CD4-positive, alpha-beta T cell (primary cell): ENCODE measurements at places on chromosomes 11 and 22.

GRCh38 chr22:29396126-29396525 is 7.8 kb upstream of the AP1B1 start:
- no peak for DNase-seq

DNA sequence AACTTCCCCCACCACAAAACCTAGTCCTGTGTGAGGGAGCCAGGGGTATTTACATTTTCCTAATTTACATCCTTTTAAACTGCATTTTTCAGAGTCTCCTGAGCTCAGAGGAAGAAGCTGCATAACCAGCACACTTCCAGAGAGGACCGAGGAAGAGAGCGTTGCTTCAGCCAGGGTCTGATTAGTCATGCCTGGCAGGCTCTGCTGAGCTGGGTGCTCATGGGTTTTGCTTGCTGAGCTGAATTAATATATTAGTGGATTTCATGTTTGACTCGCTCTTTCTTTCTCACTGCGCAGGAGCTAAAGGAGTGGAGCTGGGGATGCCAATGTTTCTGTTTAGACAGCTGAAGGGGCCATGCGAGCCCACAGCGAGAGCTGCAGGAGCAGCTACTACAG is 539.3 kb upstream of the B3GAT1 start:
- no peak for DNase-seq

- DNase-seq = peak; percentile 35
Measured at GRCh38 chr22:25172153-25172552, 27.5 kb upstream of the CRYBB3 start.

DNA sequence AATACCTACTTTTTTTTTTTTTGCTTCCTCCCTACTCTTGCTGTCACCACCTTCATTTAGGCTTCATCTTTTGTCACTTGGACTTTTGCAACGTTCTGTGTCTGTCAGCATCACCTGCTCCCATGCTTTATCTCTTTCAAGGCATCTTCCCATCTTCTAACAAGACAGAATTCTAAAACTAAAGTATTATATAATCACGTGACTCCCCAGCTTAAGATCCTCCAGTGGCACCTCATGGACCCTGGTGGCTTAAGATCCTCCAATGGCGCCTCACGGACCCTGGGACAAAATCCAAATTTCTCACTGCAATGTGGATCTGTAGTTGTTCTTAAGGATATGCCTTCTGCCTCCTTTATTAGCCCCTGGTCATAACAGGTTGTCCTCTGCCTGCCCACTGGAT is 248.2 kb upstream of the SORL1-AS1 start:
- no peak for DNase-seq

- DNase-seq = peak; percentile 73
Measured at GRCh38 chr11:72724851-72725723, 27.1 kb downstream of the ARAP1 start.

- no peak for DNase-seq
Measured at GRCh38 chr11:27293515-27294417, 69.2 kb downstream of the CCDC34 start.

DNA sequence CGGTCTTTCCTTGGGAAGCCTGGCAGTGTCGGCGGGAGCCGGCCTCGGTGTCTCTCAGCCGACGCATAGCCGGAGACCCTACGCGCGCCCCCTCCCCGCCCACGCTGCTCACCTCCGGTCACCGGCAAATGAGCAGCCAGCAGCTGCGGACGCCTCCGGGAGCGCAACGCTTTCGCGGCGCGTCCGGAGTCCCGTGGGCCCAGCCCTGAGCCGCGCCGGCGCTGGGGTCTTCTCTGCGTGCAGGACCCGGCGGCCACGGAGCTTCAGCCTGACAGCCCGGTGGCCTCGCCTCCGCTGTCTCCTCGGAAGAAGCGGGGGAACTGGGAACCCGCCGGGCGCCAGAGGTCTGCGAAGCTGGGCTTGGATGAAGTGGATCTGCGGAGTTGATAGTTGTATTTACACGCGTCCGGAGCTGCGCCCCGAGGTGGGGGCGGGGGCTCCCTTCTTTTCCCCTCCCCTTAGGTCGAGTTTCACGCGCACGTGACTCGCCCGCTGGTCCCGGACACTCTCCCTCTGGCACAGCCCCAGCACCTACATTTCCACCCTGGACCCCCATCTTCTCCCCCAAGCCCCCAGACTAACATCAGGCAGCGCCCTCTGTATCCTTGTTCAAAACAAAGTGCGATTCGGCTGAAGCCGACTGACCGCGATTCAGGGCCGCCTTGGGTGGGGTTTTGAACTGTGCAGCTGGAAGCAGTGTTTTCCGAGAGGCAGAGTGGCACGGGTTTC is at the start of gene SLC43A1:
SLC43A1 (minus strand) TSS at position 371 of the 729 bp plus-strand sequence. CDS start 1,591 bp downstream, outside the sequence.
- DNase-seq = peak; percentile 38

DNA sequence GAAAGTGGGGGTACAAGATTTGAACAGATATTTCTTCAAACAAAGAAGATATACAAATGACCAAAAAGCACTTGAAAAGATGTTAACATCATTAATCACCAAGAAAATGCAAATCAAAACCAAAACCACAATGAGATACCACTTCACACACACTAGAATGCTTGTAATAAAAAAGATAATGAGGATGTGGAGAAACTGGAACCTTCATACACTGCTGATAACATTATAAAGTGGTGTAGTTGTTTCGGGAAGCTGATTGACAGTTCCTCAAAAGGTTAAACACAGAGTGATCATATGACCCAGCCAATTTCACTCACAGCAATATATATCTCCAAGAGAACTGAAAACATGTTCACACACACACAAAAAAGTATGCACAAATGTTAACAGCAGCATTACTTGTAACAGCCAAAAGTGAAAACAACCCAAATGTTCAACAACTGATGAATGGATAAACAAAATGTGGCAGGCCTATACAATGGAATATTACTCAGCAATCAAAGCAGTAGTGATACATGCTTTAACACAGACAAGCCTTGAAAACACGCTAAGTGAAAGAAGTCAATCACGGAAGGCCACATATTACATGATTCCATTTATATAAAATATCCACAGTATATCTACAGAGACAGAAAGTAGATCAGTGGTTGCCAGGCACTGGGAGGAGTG is 15.1 kb downstream of the PITPNB start:
- DNase-seq = no peak

- DNase-seq = peak; percentile 91
Measured at GRCh38 chr22:37745548-37746365, 48.9 kb downstream of the TRIOBP start.

- peak; percentile 31 for DNase-seq
Measured at GRCh38 chr11:62842171-62842741, 2.9 kb upstream of the WDR74 start.

GRCh38 chr11:126317756-126318573 is 14.1 kb downstream of the DCPS start:
- no peak for DNase-seq

DNA sequence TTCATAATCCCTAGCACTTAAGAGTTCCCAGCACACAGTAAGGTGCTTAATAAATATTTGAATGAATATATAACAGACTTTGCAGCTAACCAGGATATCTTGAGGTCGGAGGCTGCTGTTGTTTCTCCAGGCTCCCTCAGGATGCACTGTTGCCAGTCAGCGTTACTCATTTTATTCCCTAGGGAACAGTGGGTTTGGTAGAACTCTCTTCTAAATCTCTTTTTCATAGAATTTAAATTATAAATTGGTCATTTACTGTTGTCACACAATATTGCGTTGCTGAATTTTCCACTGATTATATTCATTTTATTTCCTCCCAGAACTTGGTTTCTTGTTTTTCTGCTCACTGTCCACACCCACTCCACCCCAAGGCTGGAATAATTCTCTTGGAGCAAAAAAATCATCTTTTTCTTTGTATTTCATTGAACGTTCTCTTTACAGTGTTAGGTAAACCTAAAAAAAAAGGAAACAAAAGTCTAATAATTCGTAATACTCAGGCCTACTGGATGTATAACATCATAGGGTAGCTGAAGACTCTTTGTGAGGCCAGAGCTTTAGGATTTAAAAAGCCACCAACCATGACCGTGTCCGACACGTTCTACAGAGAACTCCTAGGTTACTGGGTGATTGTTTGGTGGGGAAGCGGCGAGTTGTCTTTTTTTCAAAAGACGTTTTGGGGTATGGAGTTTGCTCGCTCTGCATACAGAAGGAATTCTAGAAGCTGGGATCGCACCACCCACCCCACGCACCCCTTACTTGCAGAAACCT is 766 bp upstream of the CAPRIN1 start:
- DNase-seq = no peak

DNA sequence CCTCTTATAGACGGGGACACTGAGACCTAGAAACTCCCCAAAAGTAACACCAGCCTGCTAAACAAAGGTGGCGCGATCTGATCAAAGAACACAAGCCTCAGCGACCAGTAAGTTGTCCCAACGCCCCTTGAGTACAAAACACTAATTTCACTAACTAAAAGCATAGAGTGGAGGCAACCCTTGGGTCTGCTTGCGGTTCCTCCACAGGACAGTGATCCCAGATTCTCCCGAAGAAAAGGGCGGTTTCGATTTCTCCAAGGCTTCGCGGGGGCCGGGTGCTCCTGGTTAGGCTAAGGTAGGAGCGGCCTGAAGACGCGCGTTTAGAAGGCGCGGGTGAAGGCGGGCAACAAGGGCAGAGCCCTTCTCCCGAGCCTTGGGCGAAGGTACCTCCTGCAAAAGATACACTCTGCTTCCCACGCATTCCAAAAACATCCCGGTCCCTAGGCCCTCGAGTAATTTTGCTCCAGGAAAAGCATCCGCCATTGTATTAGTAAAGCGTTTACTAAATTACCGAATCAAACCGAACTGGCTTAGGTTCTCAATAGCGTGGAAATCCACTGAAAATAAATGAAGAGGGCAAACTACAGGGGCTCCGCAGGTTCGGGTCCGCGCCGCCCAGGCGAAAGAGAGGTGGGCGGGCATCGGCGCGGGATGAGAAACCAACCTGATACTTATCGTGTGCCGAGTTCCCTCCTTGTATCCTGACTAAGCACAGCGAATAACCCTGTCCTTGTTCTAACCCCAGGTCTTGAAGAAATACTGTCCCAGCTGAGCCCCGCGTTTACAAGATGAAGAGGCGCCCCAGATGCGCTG is 2.0 kb downstream of the WT1 start:
- no peak for DNase-seq

DNA sequence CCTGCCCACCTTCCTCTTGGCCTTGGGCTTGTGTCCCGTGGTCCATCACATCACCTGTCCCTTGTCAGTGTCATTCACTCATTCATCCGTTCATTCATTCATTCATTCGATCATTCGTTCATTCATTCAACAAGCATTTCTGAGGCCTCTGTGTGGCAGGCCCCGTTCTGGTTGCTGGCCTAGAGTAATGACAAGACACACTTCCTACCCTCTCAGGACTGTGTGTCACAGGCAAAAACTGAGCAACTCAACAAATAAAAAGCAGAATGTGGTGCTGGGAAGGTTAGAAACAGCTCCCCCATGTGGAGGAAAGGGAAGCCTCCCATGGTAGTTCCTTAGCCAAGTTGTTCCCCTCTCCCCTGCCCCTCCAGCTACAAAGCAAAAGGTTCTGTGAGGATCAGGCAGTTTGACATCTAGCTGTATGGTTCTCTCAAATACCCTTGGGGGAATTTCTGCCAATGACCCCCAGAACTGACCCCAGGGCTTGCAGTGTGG is 1.6 kb upstream of the OMP start:
- DNase-seq = no peak

DNA sequence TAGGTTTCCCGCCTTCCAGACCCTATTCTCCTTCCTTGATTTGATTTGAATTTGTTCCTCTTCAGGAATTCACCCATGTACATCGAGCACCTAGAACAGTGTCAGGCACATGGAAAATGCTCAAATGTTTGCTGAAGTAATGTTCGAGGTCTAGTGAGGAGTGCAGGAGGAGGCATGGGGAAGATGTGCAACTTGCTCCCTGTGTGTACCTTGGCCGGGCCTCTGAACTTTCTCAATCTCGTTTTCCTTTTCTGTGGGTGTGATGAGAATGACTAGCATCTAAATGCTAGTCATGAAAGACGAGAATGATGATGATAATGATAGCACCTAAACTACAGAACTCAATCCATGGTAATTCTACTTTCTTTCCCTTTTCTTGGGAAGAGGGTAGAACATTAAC is 279.1 kb upstream of the PLET1 start:
- DNase-seq = no peak

GRCh38 chr11:843818-844692 is 1.4 kb downstream of the TSPAN4 start:
- no peak for DNase-seq

GRCh38 chr11:251550-251949 is 14.8 kb downstream of the PSMD13 start:
- DNase-seq = no peak

DNA sequence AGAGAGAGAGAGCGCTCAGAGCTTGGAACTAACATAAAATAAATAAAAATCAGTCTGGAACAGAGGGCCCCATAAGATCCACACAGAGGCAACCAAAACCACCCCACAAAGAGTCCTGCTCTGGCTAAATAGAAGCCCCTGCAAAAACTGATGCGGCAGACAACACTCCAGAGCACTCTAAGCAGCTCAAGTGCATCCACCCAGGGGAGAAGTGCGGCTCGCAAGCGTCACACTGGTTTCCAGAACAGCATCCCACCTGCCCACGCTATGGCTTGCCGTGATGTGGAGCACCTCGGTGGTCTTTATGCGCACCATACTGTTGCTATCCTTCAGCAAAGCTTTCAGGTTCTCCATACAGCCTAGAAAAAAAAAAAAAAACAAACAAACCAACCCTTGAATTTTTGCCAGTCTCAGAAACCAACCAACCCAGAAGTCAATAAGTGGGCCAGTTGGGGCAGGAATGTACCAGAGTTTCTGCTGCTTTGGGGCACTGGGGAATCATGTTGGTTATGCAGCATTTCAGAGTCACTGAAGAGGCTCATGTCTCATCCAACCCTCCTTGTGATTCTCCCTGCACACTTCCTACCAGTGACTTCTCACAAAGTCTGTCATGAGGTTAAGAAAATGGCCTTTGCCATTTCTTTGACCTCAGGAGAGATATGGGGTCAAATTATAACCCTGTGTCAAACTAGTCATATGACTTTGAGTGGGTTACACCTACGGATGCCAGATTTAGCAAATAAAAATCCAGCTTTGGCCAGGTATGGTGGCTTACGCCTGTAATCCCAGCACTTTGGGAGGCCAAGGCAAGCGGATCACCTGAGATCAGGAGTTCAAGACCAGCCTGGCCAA is 3.0 kb downstream of the RSPH14 start:
- DNase-seq = no peak

GRCh38 chr11:71169313-71169712 is 83.1 kb downstream of the SHANK2 start:
- DNase-seq = no peak
